ENCODE measurements at places on chromosomes 5 and 9.

DNA sequence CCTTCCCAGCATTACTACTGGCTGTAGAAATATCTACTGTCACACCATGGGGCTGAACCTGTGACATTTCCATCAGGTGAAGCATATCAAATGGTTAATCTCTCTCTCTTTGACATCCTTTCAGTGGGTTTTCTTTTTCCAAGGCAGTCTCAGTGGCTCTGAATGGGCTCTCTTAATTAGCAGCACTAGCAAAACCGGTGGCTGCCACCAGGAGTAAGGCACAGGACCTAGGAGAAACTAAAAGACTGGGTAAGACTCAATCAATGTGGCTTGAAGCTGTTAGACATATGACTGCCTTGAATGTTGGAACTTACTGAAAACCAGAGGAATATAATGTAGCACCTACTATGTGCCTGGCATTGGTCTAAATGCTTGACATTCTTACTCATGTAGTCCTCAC, 445.0 kb upstream of the KIF2A start:
- DNase-seq = no peak

- no peak for DNase-seq
Observed at GRCh38 chr9:88812938-88813637, 178.2 kb upstream of the S1PR3 start.

- DNase-seq = no peak
Observed at GRCh38 chr9:134765785-134766184, 114.8 kb upstream of the FCN2 start.

GRCh38 chr5:1122511-1123294, 10.8 kb upstream of the SLC12A7 start:
- DNase-seq = no peak

- no peak for DNase-seq
Observed at GRCh38 chr5:52770287-52770939, 17.3 kb upstream of the ITGA1 start.

DNA sequence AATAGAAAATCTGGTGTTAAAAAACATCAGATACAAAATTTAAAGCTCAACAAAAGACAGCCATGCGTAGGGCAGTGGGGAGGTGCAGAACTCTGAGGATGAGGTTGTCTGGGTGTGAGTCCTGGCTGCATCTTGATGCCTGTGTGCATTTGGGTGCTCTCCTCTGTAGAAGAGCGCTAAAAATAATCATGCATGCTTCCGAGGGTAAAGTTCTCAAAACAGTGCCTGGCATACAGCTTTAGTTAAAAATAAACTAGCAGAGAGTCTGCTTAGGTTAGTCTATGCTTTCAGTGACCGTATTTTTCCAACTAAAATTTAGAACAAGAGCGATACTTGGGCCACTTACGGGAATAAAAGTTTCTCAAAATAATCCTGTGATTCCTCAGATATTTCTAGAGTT, 55.5 kb upstream of the SPATA31C2 start:
- DNase-seq = no peak

DNA sequence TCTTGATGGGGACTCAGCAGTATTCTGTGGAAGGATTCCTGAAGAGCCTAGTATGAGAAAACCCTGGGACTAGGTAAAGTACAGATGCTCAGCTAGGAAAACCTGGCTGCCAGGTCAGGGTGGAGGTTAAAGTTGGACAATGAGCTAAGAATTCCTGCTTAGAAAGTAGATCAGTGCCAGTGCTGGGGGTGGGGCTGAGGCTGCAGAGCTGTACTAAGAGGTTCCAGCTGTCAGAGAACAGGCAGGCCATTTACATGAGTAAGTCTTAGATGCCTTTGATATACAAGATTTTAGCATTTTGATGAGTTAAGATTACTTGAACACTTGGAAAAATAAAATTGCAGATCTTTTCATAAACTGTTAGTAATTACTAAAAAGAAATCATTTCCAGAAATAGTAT, 332.3 kb upstream of the NUDT12 start:
- no peak for DNase-seq

DNA sequence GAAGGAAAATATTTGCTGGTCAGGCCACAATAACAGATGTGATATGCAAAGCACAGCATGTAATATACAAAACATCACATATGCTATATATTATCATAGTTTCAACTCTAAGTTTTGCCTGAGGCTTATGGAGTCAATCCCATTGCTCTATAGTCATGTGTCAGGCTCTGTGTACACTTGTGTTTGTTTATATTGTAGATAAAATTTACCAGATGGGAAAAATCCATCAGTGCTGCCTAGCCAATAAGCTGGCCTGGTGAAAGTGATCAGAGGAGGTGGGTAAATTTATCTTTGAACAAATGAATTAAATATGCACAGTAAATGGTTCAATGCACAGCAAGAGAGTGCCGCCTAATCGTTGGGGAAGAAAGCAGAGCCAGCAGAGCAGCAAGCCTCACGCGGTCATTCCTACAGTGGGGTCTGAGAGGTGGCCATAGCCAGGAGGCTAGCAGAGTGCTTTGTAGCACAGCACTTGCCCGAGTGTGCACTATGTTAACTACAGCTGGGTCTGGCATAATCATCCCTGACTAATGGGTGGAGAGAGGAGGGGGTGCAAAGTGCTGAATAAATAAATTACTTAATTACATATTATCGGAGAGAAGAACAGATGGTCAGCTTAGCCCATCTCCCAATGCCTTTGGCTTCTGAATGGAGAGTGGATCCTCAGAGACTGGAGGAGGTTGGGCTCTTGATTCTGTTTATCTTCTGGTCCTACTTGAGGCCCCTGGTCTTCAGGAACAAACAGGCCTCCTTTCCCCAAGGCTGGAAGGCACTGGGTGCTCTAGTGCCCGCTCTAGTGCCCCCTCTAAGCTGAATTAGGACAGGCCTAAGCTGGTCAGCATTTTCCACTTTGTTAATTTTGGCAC, 153.5 kb downstream of the MAT2B start:
- no peak for DNase-seq

DNA sequence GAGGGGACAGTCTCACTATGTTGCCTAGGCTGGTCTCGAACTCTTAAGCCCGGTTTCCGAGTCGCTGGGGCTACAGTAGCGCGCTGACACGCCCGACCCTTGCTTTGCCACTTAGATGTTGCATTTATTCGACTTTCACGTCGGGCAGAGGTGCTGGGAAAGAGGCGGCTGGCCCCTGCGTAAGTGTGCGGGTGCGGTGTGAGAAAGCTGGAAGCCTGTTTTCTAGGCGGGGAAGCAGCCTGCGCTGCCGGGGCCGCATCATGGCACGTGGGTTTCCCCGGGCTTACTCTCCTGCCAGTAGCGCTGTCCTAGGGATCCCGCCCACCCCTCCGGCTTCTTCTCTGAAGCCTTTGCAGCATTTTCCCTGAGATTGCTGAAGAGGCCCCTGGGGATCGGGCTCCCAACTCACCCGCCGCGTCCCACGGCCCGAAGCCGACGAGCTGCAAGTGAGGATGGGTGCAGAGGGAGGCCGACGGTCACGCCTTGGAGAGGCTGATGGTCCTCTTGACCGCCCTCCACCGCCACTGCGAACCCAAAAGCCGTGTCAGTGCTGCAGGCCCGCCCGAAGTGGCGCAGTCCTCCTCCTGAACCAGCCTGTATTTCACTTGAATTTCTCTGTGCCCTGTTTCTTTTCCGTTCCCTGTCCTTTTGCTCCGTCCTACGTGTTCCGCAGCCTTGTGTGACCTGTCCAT, 5.8 kb upstream of the TRIM41 start:
- DNase-seq = no peak

- peak; percentile 80 for DNase-seq
Observed at GRCh38 chr5:108749128-108749861, 1.6 kb downstream of the FER start.

- DNase-seq = no peak
Observed at GRCh38 chr9:96567203-96567700, 52.4 kb downstream of the CDC14B start.

GRCh38 chr9:4764033-4764432, 23.0 kb upstream of the AK3 start:
- no peak for DNase-seq

GRCh38 chr9:121620777-121621449, 30.5 kb upstream of the DAB2IP start:
- no peak for DNase-seq

DNA sequence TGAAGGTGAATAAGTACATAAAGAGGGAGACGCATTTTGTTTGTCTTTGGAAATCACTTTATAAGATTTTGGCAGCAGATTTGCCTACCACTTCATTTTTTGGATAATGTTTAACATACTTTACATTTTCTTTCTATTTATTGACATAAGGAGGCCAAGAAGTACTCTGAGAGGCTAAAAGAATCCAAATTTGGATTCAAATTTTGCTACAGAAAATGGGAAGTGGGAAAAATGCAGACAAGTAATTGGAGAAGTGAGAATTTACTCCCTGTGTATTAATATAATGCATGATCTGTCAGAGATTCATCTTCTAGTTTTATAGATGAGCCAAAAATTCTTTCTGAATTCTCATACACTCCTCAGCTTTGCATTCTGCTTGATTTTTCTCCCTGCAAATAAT, 411.2 kb upstream of the CTNND2 start:
- DNase-seq = no peak

DNA sequence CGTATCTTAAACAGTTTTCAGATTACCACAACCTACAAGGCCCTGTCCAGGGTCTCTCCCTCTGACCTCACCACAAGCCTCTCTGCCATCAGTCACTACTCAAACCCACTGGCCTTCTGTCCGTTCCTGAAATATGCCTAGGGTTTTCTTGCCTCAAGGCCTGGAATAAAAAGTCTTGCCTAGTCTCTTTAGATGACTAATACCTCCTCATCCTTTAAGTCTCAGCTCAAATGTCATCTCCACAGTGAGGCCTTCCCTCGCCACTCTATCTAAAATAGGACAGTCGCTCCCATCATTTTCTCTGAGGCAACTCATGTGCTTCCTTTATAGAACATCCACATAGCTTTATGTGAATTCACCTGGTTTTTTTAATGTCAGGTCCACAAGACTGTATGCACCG, 5.2 kb downstream of the DENND1A start:
- no peak for DNase-seq

- no peak for DNase-seq
Observed at GRCh38 chr5:176748967-176749935, 61.1 kb upstream of the UNC5A start.

- no peak for DNase-seq
Observed at GRCh38 chr9:19629488-19629887, 159.3 kb downstream of the SLC24A2 start.

DNA sequence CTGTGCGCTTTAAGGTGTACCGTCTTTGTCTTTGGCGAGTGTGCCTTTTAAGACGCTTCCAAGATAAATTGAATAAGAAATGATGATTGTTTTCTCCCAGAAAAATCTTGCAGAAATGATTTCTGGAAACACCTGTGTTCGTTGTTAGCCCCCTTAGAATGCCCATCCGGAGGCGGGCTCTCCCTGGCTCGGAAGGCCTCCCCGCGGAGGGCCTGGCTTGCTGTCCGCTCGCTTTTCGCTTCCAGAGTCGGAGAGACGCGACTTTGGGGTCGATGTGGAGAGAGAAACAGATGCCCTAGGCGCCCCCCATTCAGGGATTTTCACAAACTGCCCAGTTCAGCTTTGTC, 23.9 kb downstream of the LECT2 start:
- DNase-seq = no peak

- no peak for DNase-seq
Observed at GRCh38 chr5:178320281-178320855, 87.8 kb upstream of the PHYKPL start.

- no peak for DNase-seq
Observed at GRCh38 chr5:93145767-93146166, 435.3 kb downstream of the NR2F1-AS1 start.

DNA sequence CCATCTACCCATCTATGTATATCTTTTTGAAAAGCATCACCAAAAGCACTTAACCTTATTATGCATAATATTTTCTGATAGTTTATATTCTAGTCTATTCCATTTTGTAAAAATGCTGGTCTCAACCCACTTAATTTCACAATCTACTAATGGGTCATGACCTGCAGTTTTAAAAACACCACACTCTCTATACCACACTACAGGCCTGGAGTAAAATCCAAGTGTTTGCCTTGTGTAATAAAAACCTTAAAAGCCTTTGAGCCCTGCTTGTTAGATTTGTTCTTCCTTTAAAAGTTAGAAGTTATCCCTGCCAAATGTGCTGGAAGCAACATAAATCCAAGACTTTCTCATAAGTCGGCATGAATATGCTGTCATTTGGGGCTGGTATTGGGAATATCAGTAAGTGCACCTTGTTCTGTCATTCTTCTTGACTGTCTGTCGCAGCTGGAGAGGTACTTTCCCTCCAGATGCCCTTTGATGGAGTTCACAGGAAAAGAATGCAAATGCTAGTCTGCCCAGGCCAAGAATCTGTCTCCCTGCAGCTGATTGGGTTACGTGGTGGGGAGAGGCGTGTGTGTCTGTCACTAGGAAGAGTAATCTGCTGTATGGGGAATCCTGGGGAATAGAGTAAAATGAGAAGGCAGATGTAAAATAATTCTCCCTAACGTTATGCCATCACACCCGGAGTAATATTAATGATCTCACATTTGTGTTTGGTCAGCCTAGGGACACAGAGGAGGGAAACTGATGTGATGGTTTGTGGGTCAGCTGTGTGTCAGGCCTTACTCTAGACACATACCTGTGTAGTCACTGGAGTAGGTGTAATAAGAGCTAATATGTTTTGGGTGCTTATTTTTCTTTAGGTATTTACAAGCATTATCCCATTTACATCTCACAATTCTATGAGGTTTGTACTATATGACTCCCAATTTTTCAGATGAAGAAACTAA, 79.4 kb downstream of the ZNF366 start:
- no peak for DNase-seq

- DNase-seq = no peak
Observed at GRCh38 chr5:54516051-54516655, 1.4 kb upstream of the SNX18 start.

- DNase-seq = no peak
Observed at GRCh38 chr9:114481789-114482188, 23.5 kb downstream of the WHRN start.

GRCh38 chr5:61416010-61416409, 84.0 kb downstream of the ZSWIM6 start:
- DNase-seq = no peak

DNA sequence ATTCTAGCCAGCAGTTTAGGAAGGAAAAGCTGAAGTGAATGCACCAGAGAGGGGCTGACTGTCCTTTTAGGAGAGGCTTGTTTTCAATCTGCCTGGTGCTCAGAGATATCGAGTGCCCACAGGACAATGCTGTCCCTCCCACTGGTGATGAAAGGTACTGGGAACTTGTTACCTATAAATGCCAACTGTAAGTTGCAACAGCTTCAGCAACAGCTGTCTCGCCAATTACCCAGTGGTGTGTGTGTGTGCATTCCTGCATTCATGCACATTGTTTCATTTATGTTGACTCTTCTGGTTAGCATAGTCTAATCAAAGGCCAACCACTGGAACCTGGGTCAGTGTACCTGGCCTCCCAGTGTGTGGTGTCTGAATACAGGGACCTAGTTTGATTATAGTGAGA, 161.1 kb downstream of the CSNK1G3 start:
- no peak for DNase-seq

DNA sequence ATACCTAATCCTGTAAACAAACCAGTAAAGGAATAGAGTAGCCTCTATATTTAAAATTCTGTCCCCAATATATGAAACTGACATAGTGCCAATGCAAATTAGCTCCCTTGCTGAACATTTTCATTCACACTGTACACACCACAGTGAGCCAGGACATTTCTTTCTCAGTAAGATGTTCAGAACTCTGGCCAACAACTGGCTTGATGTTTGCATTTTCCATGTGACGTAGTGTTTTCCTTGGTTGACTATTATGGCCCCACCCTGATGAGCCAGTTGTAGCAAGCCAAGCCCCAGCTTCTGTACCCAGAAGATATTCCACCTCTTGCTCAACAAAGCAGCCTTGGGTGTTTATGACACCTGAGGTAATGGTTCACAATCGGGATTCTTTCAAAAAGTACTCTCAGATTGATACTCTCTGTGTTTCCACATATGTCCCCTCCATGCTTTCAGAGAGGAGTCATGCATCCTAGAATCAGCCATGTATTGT, 17.7 kb upstream of the ANXA1 start:
- no peak for DNase-seq
